ENCODE measurements at places on chromosomes 6 and 20.
A peak's percentile ranks its signal among the peaks of the same experiment; 100 is the strongest.

DNA sequence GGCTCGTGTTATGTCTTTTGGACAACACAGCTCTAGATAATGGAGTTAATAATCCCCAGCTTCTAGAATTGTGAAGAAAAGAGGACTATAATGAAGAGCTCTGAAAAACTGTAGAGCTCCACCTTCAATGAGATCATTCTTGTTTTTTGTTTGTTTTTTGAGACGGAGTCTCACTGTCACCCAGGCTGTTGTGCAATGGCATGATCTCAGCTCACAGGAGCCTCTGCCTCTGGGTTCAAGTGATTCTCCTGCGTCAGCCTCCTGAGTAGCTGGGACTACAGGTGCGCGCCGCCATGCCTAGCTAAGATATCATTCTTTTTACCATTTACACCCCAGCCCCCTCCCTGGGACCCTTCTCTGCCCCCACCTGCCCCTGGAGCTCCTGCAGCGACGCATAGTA is 36.6 kb downstream of the ERGIC3 start:
- DNase-seq: no peak

DNA sequence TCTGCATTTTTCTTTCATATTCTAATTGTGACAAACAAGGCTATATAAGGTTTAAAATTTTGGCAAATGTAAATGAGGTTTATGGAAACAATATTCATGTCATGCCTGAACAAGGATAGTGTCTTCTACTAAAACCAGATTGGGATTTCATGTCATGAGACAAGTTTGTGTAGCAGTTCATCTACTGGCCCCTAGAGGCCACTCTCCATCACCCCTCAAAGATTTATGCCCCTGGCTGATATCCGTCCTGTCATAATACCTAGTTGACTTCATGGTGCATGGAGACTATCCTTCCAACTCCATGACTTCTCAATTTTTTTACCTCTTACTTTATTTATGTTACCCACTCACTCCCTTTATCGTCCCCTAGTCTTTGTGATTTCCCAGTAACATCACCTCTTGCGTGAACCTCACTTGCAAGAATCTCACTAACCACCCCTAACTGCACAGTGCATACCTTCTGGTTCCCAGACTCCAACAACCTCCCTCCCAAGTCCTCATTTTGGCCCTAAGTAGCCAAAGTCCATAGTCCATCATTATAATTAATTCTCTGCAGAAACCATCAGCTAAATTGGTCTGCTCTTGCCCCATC is 179.8 kb downstream of the TASP1 start:
- peak; percentile 55 for DNase-seq

DNA sequence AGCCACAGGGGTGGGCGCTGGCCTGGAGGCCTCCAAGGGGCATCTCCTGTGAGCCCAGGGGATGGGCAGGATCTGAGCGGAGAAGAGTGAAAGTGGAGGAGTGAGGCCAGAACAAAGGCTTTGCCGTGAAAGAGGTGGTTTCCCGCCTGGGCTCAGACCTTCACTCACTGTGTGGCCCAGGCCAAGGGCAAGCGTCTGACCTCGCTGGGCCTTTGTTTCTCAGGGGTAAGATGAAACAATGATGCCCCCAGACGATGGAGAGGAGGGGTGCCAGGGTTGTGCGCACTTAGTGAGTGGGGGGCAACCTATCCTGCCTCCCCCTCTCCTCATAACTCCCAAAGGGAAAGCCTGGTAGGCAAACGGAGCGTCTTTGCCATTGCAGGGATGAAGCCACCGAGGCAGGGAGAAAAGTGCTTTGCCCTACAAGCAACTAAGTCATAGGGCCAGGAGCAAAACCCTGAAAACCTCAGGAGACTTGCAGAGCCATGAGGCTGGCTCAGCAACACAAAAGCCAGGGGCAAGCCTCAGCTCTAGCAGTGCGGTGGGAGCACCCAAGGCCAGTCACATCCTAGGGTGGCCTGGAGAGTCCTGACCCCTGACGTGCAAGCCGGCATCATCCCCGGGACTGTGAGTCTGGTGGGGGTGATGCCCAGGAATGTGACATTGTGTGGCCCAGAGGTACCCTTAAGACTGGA is 897 bp upstream of the STMN3 start:
- no peak for DNase-seq

DNA sequence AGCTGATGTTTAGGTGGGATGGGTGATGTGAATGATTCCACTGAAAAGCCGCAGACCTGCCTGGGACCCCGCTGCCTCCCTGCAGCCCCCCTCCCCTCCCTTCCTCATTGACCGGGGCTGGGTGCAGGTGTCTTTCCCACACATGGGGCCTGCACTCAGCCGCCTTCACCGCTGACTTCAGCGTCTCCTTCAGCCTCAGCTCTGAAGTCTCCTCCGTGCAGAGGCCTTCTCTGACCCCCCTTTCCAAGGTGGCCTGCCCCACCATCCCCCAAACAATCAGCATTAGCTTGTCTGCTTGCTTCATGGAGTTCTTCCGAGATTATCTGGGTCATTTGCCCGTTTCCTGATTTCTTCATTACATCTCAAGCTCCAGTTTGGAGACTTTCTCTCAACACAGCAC is 140.7 kb downstream of the SMOC2 start:
- DNase-seq: no peak

- peak; percentile 71 for DNase-seq
Observed at GRCh38 chr6:137734875-137735182, 132.2 kb upstream of the TNFAIP3 start.

- DNase-seq: peak; percentile 55
Observed at GRCh38 chr6:30799210-30799609, 54.9 kb upstream of the IER3 start.

GRCh38 chr20:46590443-46590842 is 40.0 kb upstream of the OCSTAMP start:
- DNase-seq: no peak

DNA sequence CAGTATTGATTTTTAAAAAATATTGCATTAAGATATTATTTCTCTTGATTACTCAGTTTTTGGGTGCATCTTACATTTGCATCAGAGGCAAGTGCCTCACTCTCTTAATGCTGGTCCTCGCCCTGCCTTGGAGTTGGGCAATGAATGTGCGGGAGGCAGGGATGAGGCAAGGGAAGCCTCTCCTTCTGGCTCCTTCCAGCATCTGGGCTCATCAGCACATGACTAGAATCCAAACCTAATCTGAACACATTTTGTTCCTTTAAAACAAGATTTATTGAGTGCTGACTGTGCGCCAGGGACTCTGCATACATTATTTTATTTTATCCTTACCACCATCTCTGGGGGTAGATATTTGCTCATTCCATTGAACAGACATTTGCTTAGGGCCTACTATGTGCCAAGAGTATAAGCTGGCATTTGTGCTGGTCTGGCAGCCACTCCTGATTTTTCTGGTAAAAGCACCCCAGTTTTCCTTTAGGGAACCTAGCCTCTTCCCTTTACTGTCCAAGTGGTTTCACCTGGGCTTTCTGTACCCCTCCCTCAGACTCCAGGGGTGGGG is 71.9 kb upstream of the ZNFX1 start:
- DNase-seq: no peak

DNA sequence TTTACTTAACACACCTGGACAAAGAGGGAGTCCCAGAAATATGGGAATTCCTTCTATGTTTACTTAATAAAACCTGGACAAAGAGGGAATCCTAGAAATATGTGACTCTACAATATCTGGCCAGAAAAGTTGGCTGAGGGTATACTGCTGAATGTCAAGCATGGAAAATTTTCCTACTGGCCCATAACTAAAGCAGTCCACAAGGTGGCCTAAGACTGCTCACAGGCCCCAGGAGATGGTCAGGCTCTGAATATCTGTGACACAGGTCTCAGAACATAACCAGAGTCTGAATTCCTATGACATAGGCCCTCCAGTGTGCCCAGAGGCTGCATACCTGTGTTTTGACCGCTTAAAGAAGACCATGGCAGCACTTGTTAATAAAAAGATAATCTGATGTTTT is 578.2 kb upstream of the NRSN1 start:
- no peak for DNase-seq

- no peak for DNase-seq
Observed at GRCh38 chr6:513961-514360, 122.4 kb downstream of the IRF4 start.

All from iris pigment epithelial cell (primary cell).